Activated CD4-positive, alpha-beta T cell treated with anti-CD3 and anti-CD28 coated beads, Interleukin-2, amount 10 ng/mL, durations not matched to agents 24 days and 14 days (primary cell): ENCODE measurements at places on chromosomes 3 and 15. TPM values are rescaled to one million over a fixed set of nuclear protein-coding genes. Genes with fewer than 3 reads are reported as not detected.

- peak; percentile 68 for DNase-seq
These were observed 33.7 kb downstream of the RORA start for GRCh38 chr15:61195116-61196002.

- DNase-seq, result no peak
These were observed 34.5 kb upstream of the RPN1 start for GRCh38 chr3:128684986-128685726.

SEMA5B gene
- not detected in 2 replicates for total RNA-seq

MESP2 gene
- 0.24 TPM in 1 of 2 replicates, not detected in the other for total RNA-seq
